ENCODE measurements at places on chromosomes 2 and 18.
A peak's percentile ranks its signal among the peaks of the same experiment; 100 is the strongest.

- DNase-seq = no peak
Measured at GRCh38 chr2:174800436-174801205, 36.3 kb upstream of the CHRNA1 start.

DNA sequence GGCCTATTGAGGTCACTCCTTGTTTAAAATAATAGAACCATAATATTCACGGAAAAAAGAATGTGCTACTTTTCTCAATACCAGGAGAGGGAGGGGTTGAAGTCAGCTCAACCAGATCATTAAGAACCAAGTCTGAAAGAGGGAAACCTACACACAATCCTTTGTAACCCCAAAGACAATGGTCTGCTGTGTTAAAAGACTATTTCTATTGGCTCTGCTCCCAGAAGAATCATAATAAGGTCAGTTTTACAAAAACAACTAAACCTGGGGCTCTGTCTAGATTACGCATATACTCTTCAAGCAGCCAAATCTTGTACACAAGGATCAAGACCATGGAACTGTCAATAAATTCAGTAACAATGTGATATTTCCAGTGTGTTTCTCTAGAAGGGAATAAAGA, 177.2 kb upstream of the CRIM1 start:
- no peak for DNase-seq

GRCh38 chr18:57077786-57078552, 68.9 kb upstream of the BOD1L2 start:
- DNase-seq = no peak

GRCh38 chr18:31393286-31393685, 16.7 kb downstream of the DSG4 start:
- no peak for DNase-seq

GRCh38 chr2:5975401-5975800, 283.2 kb downstream of the SOX11 start:
- no peak for DNase-seq

DNA sequence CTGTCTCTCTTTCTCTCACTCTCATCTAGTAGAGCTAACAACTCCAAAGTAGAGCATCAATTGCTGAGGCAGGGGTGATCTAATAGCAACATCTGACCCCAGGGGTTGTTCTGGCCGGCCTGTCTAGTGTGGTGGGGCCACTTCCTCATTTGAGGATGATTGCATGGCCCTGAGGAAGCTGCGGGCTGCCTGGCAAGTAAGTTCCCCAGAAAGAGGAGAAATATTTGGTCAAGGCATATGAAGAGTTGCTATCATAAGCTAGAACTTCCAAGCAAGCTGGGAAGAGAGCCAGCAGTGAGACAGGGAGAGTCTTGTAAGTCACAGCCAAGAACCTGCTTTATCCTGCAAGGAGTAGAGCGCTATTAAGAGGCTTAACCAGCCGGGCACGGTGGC, 50.8 kb upstream of the TMEM87B start:
- peak; percentile 43 for DNase-seq

- no peak for DNase-seq
Measured at GRCh38 chr2:237150831-237151375, 65.2 kb downstream of the COPS8 start.

- DNase-seq = no peak
Measured at GRCh38 chr2:150470435-150470834, 17.0 kb downstream of the RND3 start.

DNA sequence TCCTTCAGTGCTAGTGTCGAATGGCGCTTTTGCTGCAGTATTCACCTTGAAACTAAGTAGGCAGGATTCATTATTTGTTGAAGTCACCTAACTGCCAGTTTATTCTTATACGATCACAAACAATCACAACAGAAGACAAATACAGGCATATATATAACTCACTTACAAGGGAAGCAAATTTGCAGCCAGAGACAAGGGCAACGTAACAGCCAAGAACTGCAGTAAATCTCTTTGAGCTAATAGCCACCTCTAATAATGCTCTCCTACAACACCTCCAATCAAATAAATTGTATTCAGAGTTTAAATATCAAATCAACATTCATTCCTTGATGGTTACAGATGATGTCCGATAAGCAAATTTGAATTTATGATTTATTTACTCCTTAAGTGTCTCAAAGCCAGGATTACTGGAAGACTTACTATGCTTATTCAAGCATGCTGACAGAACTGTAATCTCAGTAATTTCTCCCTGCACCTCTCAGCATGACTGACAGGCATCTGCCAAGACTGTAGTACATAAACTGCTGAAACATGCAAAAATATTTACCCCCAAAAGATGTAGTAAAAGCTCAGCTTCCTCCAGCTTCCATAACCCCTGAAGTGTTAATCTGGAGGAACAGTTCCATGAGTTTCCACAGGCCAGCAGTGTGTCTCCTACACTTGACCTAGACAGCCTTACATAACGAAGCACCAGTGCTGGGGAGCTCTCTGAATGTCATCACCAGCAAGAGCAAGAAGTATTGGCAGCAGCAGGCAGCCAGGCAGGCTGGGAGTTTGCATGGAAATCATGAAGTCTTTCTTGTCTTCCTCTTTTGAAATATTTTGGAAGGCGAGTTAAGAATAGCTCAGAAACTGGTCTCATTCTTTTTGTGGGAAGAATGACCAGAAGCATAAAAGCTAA, 20.9 kb upstream of the SCN1A start:
- no peak for DNase-seq

- no peak for DNase-seq
Measured at GRCh38 chr2:65714866-65715265, 282.5 kb upstream of the SPRED2 start.

DNA sequence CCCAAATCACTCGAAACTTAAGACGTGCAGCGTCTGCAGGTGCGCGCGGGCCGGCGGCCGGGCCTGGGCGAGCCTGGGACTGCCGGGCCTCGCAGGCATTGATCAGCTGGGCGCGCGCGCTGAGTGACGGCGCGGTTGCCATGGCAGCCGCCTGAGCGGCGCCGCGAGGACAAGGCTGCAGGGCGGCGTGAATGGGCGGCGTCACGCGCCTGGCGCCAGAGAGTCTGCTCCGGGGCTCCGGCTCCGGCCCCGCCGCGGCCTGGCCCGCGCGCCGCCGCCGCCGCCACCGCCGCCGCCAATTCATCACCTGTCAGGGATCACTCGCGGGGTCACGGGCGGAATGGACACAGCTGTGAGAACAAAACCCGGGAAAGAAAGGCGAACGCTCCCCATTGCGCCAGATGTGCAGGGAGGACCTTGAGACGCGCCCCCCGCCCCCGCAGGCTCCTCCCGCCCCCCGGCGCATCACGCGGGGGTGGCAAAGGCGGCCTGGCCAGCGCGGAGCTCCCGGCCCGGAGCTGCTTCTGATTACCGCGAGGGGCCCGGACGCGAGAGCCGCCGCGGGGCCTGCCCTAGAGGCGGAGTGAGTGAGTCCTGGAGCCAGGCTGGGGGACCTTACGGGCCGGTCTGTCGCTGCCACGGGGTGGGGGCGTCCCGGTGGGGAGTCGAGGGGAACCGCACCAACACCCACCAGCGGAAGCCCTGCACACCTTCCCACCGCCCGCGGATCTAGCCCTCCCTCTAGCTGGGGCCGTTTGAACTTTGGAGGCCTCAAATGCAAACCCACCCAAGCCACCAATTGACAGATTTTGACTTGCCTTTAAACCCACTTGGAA, 2.9 kb upstream of the ID2 start:
- peak; percentile 94 for DNase-seq

DNA sequence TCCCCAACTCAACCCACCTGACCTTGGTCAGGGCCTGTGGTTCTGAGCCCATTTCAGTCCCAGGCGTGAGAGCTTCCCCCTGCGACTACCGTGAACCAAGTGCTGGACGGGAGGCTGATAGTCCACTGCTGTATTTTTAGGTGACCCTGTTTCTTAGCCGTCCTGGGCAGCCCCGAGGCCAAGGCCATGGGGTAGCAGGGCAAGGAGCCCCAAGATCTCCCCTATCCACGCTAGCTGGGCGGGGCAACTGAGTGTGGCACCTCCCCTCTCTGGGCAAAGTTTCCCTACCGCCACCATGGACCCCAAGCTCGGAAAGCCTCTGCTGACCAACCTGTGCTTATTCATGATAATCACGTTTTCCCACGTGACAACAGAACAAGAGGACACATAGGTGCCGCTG, 583 bp upstream of the KLHL30 start:
- no peak for DNase-seq

DNA sequence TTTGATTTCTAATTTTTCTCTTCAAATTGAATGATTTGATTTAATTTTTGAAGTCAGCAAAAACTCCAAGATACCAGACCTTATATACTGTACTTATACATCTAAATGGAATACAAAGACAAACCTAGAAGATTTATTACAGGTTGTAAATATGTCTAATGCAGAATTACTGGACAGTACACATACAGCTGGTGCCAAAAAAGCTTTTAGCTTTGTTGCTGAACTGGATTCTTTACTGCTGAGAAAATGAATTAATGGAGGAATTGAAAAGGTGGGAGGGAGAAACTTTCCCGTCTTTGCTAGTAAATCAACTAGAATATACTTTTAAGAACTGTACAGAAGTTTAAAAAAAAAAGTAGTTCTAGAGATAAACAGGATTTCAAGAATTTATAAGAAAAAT, 17.5 kb downstream of the C1D start:
- no peak for DNase-seq

DNA sequence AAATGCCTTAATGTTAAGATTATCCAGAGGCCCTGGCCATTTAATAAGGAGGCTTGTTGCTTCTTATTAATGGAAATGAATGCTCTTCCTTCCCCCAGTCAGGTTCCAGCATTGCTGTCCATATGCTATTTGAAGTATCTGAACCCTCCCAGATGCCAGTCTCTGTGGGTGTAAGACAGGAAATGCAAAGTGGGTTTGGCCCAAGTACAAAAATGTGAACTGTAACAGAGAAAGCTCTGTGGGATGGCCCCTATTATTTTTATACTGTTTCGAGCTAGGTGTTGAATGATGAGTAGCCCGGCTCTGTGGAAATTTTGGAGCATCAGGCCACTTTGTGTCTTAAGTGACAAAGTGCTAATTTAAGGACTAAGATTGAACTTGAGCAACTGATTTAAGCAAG, 141.0 kb downstream of the UXS1 start:
- no peak for DNase-seq

- no peak for DNase-seq
Measured at GRCh38 chr2:55106148-55106547, 55.9 kb upstream of the RTN4 start.

DNA sequence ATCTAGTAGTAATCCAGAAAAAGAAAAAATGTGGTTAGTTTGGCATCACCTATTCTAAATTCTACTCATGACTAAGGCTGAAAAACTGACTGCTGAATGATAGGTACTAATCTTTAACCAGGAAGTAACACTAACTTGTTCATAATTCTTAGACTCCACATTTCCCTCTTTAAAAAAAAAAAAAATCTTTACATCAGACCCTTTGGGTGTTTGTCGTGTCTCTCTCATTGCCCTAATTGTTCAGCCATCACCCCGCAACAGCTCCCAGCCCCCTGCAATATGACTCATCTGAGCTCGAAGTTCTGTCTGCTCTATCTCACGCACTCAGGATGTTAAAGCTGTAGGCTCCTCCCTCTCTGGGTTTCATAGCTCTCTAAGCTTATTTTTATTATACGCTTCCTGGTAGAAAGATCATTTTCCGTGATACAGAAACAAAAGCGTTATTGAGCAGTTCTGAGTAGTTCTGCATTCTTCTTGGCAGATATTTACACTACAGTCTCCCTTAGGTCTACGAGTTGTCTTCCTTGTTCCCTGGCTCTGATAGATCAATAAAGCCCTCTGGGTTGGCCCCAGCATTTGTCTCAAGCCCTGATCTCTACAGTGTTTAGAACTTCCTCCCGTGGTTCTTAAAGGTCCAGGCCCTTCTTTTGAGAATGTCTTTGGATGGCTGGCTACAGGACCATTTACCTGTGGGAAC, 95.6 kb downstream of the TNFRSF11A start:
- DNase-seq = peak; percentile 79
